ENCODE measurements at places on chromosomes 3 and 15. TPM values are rescaled to one million over a fixed set of nuclear protein-coding genes. Genes with fewer than 3 reads are reported as not detected.

- no peak for DNase-seq
These were observed 58.1 kb downstream of the TGFBR2 start for GRCh38 chr3:30664459-30664858.

GRCh38 chr3:193086681-193087080, 154.3 kb upstream of the PLAAT1 start:
- no peak for DNase-seq

GRCh38 chr3:99909714-99910495, 92.2 kb downstream of the CMSS1 start:
- DNase-seq: no peak

DNA sequence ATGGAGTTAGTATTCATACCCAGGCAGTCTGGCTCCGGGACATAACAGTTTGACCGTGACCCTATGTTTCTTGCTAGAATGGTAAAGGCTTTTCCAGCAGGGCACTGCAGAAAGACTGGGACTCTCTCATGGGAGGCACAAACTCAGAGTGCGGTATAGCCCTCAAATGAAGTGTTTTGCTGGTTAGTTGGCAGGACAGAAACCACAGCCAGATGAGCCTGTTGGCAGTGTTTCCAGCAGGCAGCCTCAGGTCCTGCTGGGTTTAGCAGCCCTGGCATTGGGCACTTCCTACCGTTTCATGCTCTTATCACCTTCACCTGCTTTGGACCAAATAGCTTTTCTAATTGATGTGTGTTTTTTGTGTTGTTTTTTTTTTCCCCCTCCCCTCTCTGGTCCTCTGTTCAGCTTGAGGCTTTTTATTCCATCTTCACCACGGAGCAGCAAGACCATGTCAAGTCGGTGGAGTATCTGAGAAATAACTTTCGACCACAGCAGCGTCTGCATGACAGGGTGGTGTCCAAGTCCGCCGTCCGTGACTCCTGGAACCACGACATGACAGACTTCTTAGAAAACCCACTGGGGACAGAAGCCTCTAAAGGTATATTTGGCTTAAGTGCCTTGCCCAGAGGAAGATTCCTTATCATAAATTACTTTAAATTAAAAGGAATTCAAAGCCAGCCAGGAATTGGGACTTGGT, 205.6 kb downstream of the FEZF2 start:
- DNase-seq: peak; percentile 77

DNA sequence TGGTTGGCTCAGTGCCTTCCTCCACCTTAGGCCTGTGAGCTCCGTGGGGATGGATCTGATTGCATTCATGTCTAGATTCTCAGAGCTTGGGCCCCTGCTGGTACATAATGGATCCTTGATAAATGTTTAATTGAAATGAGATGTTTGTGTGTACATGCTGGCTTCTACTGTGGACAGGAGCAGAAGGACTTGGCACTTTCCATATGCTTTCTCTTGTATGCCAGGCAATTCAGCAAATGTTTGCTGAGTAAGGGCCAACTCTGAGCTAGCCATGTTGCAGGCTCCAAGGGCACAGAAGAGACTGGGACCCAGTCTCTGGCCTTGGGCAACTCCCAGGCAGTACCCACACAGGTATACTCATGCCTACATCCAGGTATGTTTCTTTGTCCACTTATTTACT, 67.0 kb downstream of the RAB11A start:
- DNase-seq: no peak

GRCh38 chr3:127844326-127844942, 22.1 kb upstream of the MGLL start:
- no peak for DNase-seq

DNA sequence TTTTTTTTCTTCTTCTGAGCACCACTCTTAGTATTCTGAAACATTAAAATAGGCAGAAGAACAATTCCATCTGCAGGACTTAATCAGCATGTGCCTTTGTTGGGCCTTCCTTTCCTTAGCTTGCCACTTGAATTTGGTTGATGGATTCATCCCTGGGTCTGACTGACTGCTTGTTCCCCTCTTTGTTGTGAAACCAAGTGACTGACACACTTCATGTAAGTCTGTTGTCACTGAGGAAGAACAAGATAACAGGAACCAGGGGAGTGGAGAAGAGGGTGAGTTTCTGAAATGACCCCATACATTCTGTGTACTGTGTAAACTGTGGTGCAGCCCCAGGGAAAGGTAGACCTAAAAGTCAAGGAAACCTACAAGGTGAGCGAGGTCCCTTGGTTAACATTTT, 188.7 kb upstream of the TBC1D5 start:
- no peak for DNase-seq

CCR5 gene
- total RNA-seq: not detected

GPR87 gene
- total RNA-seq: 1.3 TPM

KIF7 gene
- total RNA-seq: 0.16 TPM
